ENCODE measurements at places on chromosomes 5 and 9. TPM values are rescaled to one million over a fixed set of nuclear protein-coding genes. Genes with fewer than 3 reads are reported as not detected.

ZNF462 gene
- total RNA-seq, result 28.0 TPM

PCDHB5 gene
- total RNA-seq, result 0.12 TPM

OBP2B gene
- total RNA-seq, result not detected

PHF24 gene
- total RNA-seq, result under 0.01 TPM

NOXA1 gene
- total RNA-seq, result 2.0 TPM

GARIN3 gene
- not detected for total RNA-seq

SOX30 gene
- total RNA-seq, result not detected

ANKRD33B gene
- under 0.01 TPM for total RNA-seq

BARHL1 gene
- not detected for total RNA-seq

SPATA31A3 gene
- not detected for total RNA-seq

GFI1B gene
- not detected for total RNA-seq

STARD4 gene
- total RNA-seq, result 91.6 TPM

PCDHA2 gene
- total RNA-seq, result not detected

PDCD1LG2 gene
- total RNA-seq, result 11.5 TPM

RABGAP1 gene
- total RNA-seq, result 57.2 TPM
